Sigmoid colon (tissue), 7 donors: ENCODE measurements at places on chromosomes 4 and X. TPM values are rescaled to one million over a fixed set of nuclear protein-coding genes. Genes with fewer than 3 reads are reported as not detected.

DNA sequence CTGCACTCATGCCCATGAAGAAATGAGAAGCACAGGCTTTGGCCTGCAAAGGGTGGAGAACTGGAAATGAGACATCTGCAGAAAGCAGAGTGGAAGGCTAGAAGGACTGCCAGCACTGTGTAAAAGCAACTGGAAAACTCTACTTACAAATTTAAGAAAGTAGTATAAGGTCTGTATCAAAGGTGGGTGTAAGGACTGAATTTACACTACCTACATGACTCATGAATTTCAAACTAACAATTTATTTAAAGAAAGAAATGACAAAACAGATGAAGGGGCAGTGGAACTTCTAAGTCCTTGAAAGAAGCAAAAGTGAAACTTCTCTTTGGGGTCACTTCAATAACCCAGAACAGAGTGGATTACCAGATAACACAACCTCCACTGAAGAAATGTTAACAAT lies 71.2 kb downstream of the SLC10A7 start:
- DNase-seq: no peak

GRCh38 chrX:36336751-36337150 lies 417.2 kb downstream of the CFAP47 start:
- DNase-seq: no peak

DNA sequence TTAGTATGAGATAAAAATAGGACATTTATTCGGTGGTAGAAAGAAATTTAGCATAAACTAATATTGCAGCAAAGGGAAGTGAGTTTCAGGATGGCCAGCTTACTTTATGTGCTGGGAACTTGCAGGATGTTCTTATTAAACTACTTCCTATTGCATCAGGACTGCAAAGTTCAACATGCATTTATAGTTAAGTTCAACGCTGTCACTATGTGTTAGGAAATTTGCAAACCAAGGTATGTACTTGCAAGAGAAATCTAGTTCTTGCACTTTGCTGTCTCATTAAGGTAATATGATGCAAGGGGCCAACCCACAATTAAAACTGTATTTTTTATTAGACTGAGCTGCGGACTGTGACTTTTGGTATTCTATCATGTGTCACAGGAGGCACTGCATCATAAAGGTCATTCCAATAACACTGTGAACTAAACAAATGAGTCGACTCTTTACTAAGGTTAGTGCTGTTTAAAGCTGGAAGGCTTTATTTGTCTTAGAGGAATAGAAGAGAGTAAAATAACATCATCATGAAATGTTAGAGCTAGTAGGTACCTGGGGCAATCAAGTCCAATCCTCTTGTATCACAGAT lies 1525.7 kb upstream of the TENM3 start:
- no peak for DNase-seq

DNA sequence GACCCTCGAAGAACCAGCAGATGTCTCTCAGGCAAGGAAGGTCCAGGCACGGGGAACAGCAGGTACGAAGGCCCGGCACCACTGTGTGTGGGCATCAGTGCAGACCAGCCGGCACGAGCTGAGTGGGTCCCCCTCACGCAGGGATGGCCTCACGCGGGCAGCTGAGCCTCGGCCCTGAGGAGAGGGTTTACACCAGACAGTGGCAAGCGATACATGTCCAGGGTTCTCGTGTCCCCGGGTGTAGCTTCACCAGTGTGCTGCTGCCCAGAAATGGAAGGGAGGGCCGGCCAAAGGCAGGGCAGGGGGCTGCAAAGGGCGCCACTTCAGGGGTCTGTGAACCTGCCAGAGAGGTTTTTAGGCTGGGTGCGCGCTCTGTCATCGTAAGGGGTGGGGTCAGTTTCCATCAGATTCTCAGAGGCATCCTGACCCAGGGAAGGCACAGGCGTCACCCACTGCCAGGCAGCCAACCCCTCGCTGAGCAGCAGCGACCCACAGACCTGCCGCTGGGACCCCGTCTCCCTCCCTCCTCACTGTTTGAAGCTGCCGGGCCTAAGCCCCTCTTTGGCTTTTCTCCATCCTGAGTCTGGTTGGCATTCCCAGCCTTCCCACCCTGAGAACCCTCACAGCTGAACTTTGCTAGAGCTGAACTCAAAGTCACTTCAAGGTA lies 107.0 kb downstream of the CPZ start:
- DNase-seq: peak; percentile 50

DNA sequence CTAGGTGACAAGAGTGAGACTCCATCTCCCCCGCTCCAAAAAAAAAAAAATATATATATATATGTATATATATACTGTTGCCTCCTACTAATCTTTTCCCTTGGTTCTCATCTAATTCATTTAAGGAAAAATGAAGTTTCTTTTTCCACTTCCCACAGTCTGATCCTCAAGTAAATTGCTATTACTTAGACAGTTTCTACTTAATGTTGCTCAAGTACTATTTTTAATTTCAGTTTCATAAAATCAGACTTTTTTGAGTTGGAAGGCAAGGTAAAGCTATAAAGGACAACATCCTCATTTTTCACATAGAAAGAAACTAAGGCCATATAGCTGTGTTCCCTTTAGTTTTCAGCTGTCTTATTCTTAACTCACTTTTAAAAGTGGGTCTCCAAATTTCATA lies 5.8 kb downstream of the RXFP1 start:
- no peak for DNase-seq

- DNase-seq: no peak
Measured at GRCh38 chr4:180434131-180434895, 1808.9 kb upstream of the TENM3 start.

The KCNIP4 gene
- total RNA-seq: 9.1 TPM

- no peak for DNase-seq
Measured at GRCh38 chrX:87337267-87337666, 180.3 kb upstream of the KLHL4 start.

DNA sequence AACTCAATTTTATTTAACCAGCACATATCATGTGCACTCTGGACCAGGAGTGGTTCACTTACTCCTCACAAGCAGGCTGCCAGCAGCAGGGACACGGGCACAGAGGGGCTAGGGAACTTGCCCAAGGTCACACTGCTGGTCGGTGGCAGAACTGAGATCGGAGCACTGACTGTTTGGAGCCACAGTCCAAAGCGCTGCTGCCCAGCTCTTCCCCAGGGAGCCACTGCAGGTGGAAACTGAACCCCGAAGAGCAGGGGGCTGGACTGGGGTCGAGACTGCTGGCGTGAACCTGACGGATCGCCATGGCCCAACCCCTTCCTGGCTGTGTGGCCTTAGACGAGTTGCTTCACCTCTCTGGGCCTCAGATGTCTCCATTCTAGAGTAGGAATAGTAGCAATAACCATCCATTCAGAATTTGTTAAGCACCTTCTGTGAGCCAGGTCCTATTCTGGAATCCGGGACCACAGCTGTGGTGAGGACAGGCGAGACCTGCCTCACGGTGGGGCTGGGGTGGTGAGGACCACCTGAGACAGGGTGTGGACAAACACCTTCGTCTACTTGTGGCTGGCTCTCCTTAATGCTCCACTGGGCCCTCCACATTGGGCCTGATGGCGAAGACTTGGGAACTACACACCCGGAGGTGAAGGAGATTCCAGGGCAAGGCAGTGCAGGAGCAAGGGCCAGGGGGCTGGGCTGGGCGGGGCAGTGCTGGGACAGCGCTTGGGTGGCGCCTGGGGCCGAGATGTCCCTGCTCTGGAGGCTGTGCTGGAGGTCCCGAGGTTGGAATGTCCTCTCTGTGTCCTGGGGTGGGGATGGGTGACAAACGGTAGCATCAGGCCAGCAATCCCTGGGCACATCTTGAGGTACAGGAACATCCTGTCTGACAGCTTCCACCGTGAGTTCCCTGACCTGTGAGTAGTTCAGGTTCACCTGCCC lies 32.0 kb upstream of the KIAA0232 start:
- DNase-seq: no peak

The IL1RAPL2 gene
- 1.1 TPM for total RNA-seq

GRCh38 chrX:19886883-19887531 lies 393 bp downstream of the SH3KBP1 start:
- DNase-seq: no peak

- DNase-seq: no peak
Measured at GRCh38 chr4:77586951-77587383, 18.7 kb upstream of the CXCL13 start.

GRCh38 chrX:49184294-49185281 lies 1.6 kb downstream of the PRICKLE3 start:
- DNase-seq: peak; percentile 97

GRCh38 chr4:34636623-34637022 lies 1607.7 kb downstream of the ARAP2 start:
- DNase-seq: no peak

DNA sequence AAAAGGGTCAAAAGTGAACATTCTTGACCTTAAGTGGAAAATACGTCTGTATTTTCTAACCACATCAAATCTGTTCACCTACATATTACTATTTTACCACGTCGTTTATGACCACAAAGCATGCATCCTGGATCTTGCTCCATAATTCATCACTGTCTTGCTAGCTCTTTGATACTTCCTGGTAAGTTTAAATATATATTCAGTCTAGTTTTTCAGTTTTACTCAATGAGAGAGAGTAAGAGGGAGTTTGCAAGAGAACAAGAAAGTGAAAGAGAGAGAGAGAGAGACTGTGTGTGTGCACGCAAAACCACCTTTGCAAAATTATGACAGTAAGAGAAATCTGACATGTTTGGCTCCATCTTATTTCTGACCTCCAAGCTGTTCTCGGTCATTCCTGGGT lies 173.7 kb upstream of the GALNTL6 start:
- DNase-seq: no peak

DNA sequence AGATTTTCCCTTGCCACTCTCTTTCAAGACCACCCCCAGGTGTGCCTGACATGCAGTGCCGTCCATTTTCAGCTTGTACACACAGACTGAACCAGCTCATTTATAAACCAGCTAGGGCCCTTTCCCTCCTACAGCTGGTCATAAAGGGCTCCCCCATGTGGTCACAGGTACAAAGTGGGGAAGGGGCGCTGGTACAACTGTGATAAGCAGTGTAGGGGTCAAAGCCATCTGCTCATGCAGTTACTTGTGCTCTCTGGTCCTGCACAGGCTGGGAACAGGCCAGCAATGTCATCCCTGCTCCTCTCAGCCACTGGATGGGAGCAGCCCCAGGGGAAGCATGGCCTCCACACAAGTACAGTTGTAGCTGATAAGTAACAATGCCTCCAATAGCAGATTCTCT lies 20.6 kb downstream of the GABRQ start:
- DNase-seq: no peak

DNA sequence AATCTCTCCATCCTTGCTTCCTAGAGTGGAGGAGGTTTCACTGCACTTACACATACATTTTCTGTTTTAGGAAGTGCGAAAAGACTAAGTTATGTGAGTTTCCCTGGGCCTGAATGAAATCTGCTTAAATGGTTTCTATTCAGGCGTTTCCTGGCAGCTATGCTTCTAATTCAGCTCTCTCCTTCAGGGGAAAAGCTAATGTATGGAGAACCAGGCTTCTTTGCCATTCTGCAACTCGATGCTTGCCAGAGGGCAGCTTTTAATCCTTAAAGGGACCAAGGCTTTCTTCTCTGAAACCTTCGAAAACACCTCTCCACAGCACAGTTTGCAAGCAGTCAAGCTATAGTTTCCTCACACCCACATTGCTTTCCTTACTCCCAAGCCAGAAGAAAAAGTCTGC lies 89.5 kb upstream of the ARX start:
- no peak for DNase-seq
